ENCODE measurements at places on chromosomes 4 and X.

DNA sequence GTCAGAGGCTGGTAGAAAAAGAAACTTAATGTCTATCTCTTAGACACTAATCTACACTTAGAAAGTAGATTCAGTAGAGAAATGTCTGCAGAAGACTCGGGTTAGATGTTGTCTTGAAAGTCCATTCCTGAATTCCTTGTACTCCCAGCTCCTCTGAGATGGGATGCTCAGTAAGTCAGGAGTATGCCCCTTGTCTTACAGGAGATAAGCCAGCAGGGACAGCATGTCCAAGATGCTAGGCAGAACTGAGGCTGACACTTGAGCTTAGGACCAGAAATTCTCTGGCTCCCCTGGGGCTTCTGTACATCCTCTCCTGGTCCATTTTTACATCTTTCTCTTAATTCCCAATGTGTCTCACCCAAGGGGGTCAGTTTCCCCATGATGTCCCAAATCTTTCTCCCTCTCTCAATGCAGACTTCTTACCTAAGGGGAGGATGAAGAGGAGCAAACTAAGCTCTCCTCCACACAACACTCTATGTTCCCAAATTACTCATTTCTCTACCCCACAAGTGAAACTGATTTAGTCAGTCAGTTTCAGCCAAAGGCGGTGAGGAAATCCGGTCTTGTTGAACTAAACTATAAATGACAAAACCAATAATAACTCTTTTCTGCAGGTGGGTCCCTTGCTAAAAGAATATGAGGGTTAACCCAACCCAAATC is 558.2 kb upstream of the DIPK2B start:
- DNase-seq, result no peak

- no peak for DNase-seq
Measured at GRCh38 chr4:102817021-102817605, 10.2 kb downstream of the UBE2D3 start.

DNA sequence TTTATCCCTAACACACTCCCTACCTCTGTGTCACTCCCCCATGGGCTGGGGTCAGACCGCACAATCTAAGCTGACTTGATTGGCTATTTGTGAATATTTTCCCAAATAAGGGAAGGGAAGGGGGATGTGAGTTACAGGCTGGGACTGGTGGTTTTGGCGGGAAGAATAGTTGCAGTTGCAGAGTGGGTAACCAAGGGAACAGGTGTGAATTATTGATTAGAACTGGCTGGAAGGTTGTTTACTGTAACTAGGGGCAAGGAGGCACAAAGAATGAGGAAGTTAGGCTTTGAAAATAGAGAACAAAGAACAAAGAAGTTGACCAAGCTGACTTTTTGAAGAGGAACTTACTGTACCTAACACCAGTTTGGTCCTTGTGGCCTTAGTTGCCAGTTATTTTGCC is 88.0 kb upstream of the XAGE2 start:
- DNase-seq, result no peak

DNA sequence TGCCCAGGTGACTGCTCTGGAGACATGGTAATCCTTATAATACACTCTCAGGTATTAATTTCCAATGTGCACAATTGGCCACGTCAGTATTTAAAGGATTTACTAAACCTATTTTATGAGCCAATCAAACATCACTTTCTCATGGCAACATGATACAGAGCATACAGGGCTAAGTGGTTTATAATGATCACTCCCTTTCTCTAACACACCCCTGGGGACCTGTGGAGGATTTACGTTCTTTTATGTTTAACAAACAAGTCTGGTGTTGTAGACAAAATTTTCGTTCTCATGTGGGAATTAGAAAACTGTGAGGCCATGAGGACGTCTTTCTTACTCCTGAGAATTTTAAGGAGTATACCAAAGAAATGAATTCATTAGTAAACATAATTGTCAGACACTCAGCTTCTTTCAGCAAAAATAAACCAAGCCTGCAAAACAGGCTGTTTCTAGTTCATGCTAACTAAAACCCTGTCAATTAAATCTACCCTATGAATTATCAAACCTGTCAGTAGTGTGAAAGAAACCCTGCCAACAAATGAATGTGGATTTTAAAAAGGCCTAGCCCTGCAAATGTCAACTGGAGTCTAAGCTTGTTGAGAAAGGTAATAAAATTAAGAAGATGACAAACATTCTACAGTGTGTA is 155.8 kb downstream of the PDGFC start:
- DNase-seq, result no peak

GRCh38 chr4:187666697-187667494 is 328.7 kb upstream of the ZFP42 start:
- no peak for DNase-seq

DNA sequence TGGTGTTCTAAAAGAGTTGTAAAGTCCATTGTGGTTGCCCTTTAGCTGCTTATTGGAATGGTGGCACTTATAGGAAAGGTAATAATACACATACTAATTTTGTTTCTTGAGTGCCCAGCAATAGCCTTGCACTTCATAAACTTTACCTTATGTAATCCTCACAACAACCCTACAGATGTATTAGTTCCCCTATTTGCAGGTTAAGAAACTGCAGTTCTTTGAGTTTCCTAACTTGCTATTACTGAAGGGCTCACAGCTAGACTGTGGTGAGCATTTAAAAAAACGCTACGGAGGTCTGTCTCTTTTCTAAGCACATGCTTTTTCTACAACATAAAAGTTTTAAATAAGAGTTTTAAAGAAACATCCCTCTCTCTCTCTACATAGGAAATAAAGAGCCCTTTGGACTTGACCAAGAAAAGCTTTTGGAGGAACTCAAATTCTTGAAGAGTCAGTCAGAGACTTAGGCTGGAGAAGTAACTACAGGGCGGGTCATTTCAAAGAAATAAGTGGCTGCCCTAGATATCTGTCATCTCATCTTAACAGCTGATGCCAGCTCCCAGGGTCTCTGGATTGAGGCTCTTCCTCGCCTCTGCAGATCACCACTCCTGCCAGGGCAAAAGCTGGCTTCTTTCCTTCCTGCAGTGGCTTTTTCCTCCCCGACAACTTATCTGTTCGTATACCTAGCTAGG is 42.0 kb upstream of the FBXW7 start:
- no peak for DNase-seq

DNA sequence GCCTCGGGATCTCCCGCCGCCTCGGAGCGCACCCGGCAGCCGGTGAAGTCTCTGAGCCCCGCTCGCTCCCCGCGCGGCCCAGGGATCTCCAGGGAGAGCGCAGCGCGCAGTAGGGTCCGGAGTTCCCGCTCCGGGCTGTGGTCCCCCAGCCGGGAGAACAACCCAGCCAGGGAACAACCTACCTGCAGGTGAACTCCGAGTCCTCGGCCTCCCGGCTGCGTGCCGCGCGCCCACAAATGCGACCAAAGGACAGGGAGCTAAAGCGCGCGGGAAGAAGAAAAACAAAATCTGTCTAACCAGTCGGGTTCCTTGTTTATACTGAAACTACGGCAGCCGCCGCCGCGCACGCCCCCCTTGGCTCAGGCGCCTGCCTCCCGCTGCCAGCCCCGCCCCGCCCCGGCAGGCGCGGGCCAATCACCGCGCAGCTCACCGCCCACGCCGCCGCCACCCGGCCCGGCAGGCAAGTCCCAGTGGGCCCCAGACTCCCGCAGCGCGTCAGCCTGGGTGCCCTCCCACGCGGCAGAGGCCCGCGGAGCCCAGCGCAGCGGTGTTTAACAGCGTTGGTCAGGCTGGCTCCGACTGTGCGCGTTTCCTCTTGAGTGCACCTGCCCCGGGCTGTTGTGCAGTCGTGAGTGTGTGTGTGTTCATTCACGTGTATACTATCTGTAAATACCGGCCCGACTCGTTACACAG is at the start of gene RASGEF1B:
Gene RASGEF1B (minus strand): TSS at position 320 of the 693 bp plus-strand sequence. CDS start 12,399 bp downstream, outside the sequence.
- DNase-seq, result no peak

- DNase-seq, result no peak
Measured at GRCh38 chr4:65265526-65265925, 404.8 kb downstream of the EPHA5 start.

DNA sequence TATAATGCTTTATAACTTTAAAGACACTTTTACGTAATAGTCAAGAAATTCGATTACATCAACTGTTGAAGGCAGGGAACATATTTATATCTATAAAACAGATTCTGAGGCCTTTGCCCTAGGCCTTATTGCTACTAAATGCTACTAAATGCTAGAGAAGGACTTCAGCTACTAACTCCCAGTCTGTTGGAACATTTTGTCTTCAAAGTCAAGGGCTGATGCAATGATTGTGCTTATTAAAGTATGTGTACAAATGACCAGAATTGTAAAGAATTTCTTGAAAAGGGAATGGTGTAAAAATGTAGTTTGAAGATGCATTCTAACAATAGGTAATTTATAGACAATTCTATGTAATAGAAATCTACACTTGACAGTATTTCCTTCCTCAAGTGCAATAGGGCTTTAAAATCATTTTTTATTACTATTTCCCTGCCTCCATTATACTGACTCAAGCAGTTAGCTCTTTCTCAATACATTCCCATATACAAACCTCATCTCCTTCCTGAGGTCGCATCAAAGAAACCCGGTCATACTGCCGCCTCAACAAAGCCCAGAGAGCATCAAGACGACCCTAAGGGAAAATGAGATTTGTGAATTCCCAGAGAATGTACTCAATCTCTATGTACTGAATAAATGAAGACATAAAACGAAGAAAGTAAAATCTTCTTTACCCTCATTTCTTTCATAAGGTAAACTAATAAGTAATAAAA is 95.7 kb downstream of the ANTXR2 start:
- no peak for DNase-seq

GRCh38 chr4:120801137-120801758 is 121.3 kb downstream of the PRDM5 start:
- DNase-seq, result no peak

DNA sequence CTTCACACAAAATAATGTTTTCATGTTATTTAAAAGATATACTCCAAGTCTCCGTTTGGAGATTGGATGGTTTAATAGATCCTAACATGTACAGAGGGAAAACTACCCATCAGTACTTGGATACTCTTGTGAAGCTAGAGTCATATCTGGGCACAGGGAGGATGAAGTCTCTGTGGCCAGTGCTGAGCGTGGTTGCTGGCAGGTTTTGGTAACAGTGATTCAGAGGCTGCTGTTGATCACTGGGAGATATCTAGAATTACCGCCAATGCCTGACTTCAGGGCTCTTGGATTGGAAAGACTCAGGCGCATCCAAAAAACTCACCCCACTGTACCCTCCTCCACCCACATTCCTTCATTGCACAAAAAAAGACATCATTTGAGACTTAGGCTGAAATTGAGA is 107.2 kb upstream of the PGRMC2 start:
- no peak for DNase-seq

- no peak for DNase-seq
Measured at GRCh38 chrX:133723930-133724329, 261.5 kb downstream of the GPC3 start.

- DNase-seq, result no peak
Measured at GRCh38 chr4:150238591-150238990, 160.3 kb downstream of the DCLK2 start.

DNA sequence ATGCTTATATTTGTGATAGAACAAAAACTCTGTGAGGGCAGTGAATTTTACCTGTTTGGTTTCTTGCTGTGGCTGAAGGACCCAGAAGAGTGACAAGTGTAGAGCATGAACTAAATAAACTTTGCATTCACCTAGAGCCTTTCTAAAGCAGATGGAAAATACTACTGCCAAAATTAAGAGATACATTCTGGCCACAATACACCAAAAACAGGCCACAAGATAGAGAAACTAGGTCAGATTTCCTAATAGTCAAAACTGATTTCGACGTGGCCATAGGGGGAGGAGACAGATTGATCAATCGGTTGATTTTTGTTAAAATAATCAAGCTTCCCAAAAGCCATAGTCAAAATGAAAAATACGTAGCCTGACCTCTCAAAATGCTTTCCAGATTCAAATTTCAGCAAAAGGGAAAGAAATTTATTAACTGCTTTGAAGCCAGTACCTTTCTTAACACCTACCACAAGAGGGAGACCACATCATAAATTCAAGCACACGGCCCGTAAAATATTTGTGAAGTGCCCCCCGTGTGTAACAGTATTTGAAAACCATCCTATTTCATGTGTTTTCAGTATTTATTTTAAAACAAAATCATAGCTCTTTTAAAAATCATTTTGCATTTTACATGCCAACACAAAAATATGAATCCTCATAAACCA is 132.4 kb downstream of the CORIN start:
- no peak for DNase-seq

DNA sequence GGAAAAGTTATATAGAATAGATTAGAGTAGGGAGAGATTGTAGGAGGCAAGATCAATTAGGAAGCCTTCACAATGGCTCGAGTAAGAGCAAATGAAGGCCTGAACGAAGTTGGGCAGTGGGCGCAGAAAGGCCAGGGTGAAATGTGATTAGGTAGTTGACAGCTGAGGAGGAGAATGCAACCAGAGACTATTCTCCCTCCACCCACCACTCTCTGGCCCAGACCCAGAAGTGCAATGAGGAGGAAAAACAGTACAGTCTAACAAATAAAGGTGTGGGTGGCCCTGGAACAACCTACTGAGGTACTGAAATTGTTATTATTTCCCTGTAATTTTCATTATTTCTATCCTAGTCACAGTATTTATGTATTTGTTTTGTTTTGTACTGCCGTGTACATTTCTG is 176.7 kb downstream of the SLC39A8 start:
- no peak for DNase-seq

- no peak for DNase-seq
Measured at GRCh38 chrX:49862093-49862492, 17.2 kb upstream of the USP27X start.

GRCh38 chr4:99886146-99886545 is 8.1 kb downstream of the LAMTOR3 start:
- no peak for DNase-seq

DNA sequence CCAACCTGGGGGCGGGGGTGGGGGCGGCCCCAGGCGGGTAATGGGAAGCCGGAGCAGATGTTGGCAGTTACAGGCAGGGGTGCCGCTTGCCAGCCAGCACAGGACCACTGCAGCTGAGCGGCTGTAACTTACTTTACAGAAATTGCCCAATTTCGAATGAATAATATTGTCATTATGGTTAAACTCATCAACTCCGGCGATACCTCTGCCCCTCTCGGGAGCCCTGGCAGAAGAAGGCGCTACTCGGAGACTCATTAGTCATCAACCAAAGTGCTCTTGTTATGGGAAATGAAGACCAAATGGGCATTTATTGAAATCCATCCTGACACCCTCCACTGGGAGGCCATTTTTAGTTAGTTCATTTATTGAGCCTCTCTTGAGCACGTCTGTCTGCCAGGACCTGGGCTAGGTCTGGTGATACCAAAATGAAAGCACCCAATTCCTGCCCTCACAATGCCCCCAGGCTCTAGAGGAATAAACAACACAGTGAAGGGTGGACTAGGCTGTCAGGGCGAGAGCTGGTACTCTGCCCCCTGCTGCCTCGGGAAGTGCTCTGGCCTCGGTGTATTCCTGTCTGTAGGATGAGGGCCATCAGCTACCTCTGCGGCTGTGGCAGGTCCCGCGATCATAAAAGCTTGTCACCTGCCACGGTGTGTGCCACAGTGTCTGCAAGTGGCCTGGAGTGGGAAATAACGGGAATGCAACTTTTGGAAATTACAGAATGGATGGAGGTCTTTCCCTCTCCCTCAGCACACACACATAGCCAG is 159.1 kb upstream of the PSAPL1 start:
- DNase-seq, result peak; percentile 49

GRCh38 chr4:6222761-6223292 is 22.5 kb upstream of the JAKMIP1 start:
- DNase-seq, result no peak

GRCh38 chr4:97665553-97665952 is 477.7 kb downstream of the STPG2 start:
- no peak for DNase-seq

Data from H1 (cell line).